ENCODE measurements at places on chromosomes 7 and 10.

GRCh38 chr10:13707156-13707881, 120.6 kb downstream of the PRPF18 start:
- DNase-seq: no peak

DNA sequence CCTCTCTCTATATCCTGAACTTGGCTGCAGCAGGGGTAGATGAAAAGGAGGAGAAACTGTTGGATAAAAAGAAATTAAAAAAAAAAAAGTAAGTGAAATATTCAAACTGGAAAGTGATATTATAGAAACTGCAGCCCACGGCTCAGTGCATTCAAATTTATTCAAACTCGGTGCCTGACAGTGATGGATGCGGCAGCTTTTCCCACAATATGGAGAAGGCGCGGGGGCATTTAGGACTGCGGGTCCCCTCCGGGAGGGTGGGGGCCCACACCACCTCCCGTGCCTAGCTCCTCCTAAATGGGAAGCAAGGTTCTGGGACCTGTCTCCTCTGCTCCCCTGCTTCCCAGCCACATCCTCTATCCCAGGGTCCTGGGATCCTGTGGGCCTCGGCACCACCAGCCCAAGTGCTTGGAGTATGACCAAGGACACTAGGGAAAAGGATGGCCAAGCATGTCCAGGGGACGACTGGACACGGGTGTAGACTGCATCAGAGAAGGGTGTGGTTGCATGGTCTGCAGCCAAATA, 82.4 kb downstream of the HIF1AN start:
- no peak for DNase-seq

DNA sequence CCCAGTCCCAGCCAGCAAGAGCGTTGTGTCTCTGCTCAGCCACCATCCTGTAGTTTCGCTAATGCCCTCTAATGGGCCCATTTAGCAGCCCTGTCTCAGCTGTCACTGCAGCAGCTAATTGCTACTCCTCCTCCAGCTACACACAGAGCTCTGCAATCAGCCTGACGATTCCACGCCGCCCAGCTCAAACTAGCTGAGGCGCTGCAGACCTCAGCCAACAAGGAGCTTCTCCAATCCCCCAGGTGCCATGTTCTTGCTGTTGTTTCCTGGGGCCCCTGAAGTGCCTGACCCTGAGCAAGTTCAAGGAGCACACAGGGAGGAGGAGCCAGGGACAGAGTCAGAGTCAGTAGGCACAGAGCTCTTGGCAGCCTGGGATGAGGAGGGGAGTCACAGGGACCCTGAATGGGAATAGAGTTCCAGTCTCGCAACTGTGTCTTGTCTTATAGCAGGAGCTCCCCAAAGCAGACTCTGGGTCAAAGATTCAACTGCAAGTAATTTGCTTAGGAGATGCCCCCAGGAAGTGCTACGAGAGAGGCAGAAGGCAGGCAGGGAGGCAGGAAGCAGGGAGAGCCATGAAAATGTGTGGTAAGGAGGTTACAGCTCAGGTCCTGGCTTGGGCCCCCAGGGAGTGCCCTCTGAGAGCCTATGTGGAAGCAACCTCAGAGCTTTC, 135.8 kb upstream of the UNC5B start:
- no peak for DNase-seq

- DNase-seq: no peak
These were observed 278.9 kb downstream of the HPSE2 start for GRCh38 chr10:98956576-98957260.

GRCh38 chr7:4282434-4283223, 399.5 kb upstream of the FOXK1 start:
- no peak for DNase-seq

GRCh38 chr7:13041368-13041988, 354.0 kb downstream of the ARL4A start:
- DNase-seq: no peak

- DNase-seq: no peak
These were observed 39.7 kb upstream of the GPR141 start for GRCh38 chr7:37643876-37644275.

GRCh38 chr7:83849131-83849530, 200.2 kb upstream of the SEMA3E start:
- no peak for DNase-seq

DNA sequence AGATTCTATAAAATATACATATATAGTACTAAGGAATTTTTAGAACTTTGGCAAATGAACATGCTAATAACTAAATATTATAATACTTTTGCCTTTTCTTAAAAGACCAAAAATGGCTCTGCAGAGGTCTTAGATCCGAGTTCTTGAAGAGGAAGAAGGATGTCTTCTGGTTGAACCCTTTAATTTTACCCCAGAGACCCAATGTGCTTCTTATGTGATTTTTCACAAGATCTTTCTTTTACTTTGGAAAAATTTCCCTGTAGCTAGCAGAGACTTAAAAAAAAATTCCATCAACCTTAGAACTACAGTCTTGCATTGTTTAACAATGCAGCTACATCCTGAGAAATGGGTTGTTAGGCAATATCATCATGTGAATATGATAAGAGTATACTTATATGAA, 663.2 kb downstream of the PARD3 start:
- no peak for DNase-seq

- no peak for DNase-seq
These were observed 40.6 kb upstream of the FAM3C start for GRCh38 chr7:121436688-121437087.

DNA sequence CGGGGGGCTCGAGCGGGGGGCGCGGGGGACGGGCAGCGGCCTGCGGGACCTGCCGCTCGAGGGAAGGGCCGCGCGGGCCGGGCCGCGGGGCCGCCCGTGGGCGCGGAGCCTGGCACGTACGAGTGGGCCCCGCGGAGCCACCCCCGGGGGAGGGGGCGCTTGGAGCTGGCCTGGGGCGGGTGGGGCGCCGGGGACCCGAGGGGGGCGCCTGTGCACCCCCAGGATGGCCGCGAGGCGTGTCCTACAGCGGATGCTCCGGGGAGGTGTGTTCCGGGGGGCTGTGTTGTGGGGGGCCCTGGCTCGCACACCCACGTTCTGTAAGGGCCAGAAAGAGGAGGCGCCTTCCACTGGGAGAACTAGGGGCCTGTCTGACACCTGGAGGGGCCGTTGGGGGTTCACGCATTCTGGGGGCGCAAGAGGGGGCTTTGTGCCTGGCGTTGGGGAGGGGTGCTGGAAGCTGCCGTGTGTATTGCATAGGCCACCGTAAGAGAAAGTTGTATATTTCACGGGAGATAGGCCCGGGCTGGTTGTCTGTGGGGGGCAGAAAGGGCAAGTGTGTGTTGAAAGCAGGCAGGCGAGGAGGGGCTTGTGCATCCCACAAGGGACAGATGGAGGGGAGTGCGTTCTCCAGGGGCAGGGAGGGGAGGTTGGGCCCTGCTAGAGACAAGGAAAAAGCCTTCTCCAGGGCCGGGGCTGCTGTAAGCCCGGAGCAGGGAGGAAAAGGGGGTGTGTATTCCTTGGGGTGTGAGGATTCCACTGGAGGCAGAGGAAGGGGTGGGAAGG, 663 bp downstream of the VPS37D start:
- DNase-seq: no peak

DNA sequence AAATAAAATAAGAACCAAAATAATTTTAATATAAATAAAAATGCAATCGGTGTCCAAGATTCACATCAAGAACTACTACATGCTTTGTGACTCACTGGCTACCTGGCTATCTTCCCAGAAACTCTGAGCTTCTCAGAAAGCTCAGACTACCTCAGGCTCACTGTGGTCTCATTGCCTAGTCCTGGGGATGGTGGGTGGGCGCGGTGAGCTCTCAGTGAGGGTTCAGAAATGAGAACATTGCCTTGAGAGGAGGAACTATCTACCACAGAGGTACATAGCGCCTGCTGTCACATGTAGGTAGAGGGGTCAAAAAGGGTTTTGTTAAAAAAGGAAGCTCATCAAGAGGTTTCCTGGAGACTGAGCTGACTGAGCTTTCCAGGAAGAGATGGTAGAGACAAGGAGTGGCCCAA, 108.0 kb downstream of the WDFY4 start:
- no peak for DNase-seq

GRCh38 chr7:148912758-148913541, 28.9 kb upstream of the EZH2 start:
- no peak for DNase-seq

DNA sequence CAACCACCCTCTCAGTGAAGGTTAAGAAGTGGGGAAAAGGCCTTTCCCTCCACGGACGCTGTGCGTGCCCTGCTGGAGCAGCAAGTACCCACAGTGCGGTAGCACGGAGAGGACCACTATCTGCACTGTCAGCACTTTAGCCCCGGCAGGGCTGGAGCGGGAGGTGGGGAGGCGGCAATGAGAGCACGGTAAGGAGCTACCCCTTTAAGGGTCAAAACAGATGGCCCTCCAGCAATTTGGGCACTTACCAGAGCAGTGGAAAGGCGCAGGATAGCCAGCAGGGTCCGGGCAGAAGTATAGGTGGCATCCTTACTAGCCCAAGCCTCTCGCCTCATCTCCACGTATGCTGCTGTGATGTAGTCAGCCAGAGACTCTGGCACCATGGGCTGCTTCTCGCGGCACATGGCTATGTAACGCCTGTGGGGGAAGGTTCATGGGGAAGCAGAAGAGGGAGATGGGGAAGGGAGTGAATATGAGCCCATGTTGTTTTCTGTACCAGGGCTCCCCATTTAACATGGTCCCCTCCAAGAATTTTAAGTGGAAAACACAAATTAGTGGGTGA, 5.2 kb downstream of the COPS6 start:
- no peak for DNase-seq

- DNase-seq: no peak
These were observed 3.3 kb upstream of the MTERF1 start for GRCh38 chr7:91883676-91884362.

GRCh38 chr7:94348142-94348541, 46.6 kb upstream of the COL1A2 start:
- DNase-seq: no peak

- no peak for DNase-seq
These were observed 26.8 kb upstream of the FGL2 start for GRCh38 chr7:77226357-77226839.

DNA sequence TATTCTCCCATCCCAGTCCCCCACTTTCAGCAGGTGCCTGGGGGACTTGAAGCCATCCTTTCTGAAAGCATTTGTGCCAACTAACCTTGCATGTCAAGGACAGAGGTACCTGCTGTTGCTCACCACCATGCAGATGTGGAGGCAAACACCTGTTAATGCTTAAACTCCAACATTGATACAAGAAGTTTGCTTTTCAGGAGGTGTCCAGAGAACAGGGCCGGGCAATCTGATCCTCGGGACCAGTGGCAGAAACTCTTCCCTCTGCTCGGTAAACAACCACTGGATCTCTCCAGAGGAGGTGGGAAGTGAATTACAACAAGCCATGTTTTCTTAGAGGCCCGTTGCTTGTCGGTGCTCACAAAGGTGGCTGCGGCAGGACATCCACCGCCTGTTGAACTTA, 54.7 kb downstream of the FGFR2 start:
- no peak for DNase-seq

DNA sequence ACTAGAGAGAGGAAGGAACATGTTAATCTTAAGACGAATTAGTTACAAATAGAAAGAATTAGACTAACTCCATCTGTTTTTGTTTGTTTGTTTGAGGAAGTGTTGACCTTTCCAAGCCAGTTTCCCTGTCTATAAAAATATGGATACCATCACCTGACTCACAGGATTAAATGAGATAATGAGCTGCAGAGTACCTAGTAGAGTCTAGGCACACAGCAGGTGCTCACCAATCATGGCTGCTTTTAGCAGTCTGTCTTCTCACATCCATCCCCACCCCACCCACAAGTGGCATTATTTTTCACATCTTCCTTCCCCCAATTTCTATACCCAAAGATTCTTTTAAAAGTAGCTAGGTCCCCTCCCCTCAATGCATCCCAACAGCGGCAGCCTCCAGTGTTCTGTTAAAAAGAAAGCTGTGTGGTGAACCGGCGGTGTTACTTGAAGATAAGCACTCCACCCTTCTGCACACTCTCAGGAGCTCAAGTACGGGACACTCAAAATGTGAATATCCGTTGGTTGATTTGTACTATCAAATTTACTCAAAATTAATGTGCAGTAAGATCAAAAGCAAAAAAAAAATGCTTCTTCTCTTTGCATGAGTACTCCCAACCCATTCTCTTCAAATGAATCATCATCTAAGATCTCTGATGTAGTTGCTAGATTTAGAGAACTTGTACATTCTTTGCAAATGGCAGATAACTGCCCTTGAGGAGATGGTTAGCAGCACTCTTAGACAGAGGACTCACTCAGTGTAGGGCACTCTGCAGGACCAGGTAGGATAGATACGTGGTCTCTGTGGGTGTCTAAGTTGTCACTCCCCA, 145.4 kb upstream of the ASAH2 start:
- no peak for DNase-seq

Data from stimulated activated CD8-positive, alpha-beta memory T cell treated with anti-CD3 and anti-CD28 coated beads, Interleukin-7, amount 100 ng/mL, for 1 hour (primary cell).